ENCODE measurements at places on chromosomes 7 and 10.

- DNase-seq = no peak
These were observed 47.8 kb upstream of the TMEM243 start for GRCh38 chr7:87267239-87267900.

- DNase-seq = no peak
These were observed 28.4 kb downstream of the ZNF33A start for GRCh38 chr10:38038932-38039245.

DNA sequence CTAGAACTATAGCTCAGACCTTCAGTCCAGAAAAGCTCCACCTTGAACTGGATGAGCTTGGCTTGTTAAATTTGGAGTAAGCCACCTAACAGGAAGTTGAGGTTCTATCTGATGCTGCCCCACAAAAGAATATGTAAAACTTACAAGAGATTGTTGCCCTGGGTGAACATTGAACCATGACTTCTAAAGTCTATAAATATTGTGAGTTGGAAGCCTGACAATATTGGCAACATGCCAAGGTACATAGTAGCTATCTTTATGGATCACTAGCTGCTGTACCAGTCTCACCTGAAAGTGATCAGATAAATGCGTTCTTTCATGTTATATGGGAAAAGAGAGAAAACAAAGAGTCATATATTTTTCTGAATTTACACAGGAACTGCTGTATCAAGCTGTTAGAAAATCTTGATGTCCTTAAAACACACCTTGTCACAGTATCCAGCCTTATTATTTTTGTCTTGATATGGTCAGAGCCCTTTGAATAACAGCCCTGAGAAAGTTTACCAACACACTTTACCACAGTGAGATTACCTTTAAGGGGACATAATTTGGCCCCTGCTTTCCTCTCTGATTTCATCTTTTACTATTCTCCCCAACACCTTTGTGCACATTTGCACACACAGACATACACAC, 92.0 kb downstream of the LSMEM1 start:
- DNase-seq = no peak

GRCh38 chr7:23106823-23107663, 1.5 kb downstream of the KLHL7 start:
- DNase-seq = no peak

GRCh38 chr7:130875-131780, 61.2 kb upstream of the FAM20C start:
- no peak for DNase-seq

DNA sequence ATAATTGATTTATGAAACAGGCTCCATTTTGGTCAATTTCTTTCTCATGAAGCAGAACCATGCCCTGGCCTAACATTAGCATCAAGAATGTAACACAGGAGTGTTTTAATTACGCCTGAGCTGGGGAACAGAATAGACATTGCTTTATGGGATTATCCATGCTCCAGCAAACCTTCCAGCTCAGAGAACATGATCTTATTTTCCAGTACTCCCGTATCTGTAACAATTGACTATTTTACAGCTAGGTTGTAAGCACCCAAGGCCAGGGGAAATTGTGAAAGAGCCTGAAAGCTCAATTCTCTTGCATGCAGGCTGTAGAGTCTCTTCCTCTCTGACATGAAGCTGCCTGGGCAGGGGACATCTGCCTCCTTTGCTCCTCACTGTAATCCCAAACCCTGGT, 30.8 kb upstream of the CRYGN start:
- no peak for DNase-seq

- DNase-seq = no peak
These were observed 34.1 kb downstream of the HIF1AN start for GRCh38 chr10:100569687-100570481.

DNA sequence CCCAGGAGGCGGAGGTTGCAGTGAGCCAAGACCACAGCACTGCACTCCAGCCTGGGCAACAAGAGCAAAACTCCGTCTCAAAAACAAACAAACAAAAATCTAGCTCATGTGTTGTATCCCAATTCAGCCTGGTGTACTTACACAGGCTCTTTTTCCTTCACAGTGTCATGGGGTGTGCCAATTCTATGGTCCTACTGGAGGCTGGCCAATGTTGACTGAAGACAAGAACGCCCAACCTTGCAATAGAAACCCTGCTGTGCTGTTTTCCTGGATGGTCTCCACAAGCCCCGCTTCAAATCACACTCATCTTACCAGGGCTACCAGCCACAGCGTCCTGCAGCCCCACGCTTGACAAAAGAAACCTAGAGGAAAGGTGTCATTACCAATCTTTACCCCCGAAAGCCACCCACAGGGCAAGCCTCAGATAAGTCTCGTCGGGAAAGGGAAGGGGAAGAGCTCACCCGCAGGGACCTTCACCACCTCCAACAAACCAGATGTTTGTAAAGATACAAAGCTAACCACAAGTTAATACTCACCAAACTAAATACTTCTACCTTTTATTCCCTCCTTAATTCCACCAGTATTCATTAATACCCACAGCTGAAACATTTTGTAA, 64.8 kb downstream of the TNS3 start:
- DNase-seq = no peak

DNA sequence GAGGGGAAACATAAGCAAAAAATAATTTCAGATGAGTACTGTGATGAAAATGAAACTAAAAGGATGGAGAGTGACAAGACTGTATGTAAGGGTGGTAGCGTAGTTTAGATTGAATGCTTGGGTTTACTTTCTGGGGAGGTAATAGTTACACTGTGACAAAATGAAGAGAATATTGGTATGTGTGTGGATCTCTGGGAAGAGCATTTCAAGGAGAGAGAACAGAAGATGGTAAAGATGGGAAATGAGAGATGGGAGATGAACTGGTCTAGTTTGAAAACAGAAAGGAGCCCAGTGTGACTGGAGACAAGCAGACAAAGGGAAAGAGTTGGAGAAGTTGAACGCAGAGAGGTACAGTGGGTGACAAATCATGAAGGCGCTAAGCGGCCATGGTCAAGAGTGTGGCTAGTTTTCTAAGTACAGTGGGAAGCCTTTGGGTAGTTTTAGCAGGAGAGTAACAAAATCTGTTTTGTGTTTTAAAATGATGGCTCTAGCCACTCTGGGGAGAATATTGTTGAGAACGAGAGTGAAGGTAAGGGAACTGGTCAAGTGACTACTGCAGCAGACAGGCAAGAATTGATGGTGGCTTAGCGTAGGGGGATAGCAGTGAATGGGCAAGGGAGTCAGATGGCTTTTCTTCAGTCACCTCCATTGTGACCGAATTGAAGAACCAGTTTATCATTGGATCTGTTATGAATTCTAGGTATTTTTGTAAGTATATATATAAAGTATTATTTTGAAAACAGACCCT, 22.6 kb downstream of the PALS2 start:
- DNase-seq = no peak

DNA sequence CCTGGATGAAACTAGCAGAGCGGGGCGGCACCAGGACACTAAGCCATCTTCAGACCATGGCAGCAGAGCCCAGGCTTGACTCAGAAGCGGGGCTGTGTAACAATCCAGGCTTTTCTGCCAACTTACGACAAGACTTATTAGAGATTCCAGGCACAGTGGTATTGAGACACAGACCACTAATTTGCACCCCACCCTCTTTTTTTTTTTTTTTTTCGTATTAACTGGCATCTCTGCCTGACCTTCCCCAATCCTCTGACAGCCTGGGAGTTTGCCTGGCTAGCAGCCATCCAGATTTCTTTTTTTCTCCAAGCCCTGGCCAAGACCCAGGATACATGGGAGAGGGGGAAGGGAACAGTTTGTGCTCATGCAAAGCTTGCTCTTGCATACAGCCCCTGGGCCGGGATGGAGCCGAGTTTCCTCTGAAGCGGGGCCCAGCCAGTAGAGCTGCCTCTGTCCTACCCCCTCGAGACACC, 182.4 kb downstream of the PLXNA4 start:
- DNase-seq = no peak

DNA sequence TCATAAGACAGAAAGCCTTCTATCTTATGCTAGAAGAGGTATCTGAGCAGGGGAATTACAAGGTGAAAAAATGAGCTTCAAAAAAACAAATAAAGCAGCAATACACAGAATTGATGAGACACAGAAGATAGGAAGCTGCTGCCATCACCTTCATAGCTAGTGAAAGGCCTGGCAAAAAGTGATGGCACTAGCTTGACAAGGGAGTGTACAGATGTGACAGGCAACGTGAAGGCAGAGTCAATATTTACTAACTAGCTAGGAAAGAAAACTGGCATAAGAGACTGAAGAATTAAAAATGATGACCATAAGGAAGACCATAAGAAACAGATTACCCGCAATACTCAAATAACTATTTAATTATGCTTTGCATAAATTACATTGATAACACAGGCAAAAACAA, 9.4 kb downstream of the GPR22 start:
- DNase-seq = no peak

- DNase-seq = no peak
These were observed 41.1 kb downstream of the RASGEF1A start for GRCh38 chr10:43225787-43226153.

- DNase-seq = no peak
These were observed 169.7 kb downstream of the ARHGAP21 start for GRCh38 chr10:24554036-24554435.

GRCh38 chr10:22605168-22605567, 109.2 kb downstream of the PIP4K2A start:
- DNase-seq = no peak

- DNase-seq = no peak
These were observed 1.4 kb downstream of the EPHB4 start for GRCh38 chr7:100825751-100826513.

DNA sequence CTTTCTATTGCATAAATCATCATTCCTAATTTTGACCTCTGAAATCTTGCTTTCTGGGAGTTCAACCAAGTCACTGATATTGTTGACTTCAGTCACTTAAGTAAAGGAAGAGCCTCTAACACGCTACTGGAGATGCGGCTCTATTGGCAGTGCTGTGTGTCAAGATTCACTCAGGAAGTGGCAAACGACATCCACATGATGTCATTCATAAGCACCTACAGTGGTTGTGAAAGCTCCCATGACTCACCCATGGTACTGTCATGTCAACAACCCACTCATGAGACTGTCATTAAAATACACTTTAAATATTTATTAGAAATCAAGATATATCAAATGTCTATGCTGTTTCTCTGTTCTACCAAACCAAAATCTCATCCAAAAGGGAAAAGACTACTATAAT, 52.5 kb upstream of the LHFPL3 start:
- no peak for DNase-seq

- no peak for DNase-seq
These were observed 31.1 kb upstream of the IMMP2L start for GRCh38 chr7:111593343-111593742.

- DNase-seq = no peak
These were observed 993.7 kb upstream of the AUTS2 start for GRCh38 chr7:68604541-68604940.

DNA sequence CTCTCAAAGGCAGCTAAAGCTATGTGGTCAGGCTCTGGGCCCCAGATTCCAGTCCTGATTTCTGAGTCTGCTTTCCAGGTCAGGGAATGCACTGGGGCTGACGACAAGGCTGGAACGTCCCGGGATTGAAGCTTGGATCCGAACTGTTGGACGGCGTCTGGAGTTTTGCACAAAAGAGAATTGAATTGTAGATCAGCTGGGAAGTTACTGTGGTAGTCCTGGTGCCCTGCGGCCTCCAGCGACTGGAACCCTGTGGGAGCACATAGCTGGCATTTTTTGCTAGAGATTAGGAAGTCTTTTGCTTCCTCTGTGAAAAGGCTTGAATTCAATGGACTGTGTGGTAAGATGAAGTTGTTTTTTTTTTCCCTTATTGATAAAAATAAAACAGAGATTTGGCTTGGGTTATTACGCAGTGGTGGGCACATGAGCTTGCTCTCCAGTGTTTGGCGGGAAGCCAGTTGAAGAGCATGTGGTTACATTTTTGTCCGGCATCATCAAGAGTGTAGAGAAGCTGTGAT, at the start of gene HK1:
Gene HK1, plus strand, starts transcription at position 51 of the 518 bp plus-strand sequence.
- DNase-seq = no peak

DNA sequence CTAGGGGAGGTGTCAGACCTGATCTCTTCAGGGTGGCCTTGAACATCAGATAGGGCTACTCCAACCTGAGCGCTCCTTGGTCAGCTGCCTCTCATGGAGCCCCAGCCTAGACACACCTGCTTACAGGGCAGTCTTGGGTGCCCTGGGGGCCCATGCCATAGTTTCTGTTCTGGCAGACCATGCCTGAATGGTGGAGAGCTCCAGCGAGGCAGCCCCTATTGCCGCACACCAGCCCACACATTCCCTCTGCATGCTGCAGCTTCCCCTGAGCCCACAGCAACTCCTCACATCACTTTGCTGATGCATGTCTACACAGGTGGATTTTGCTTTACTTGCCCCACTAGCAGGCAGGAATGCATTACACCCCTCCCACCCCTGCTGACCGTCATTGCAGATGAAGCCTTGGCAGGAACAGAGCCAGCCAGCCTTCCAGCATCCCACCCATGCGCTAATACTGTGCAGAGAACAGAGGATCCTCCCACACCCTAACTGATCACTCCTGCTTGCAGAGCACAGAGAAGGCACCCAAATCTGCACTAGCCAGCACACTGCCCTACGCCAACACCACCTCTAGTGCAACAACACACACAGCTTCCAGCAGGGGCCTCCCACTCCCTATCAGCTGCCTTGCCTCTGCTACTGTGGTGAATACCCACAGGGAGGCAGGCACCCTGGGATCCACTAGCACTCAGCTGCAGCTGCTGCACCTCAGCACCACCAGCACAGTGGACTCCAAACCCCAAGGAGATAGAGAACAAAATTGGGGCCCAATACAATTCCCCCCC, 43.0 kb upstream of the GRM3 start:
- DNase-seq = no peak

DNA sequence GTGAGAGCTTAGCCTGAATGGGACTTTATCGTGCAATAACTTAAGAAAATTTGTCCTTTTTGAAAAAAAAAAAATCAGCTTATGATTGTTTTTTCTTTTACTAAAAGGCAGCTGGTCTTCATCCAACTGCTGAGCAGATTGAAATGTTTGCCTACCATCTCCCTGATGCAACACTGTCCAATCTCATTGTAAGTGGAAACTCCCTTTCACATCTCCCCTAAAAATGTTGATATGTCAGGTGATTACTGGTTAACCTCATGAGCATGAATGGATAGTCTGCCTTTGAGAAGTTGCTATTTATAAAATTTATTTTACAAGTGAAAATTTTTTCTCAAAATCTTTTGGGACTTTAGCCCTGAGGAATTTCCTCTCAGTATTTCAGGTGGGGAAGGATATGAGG, 17.8 kb upstream of the HKDC1 start:
- no peak for DNase-seq
